Tongue (tissue), 3 donors: ENCODE measurements at places on chromosomes 4 and X. TPM values are rescaled to one million over a fixed set of nuclear protein-coding genes. Genes with fewer than 3 reads are reported as not detected.

The RPS3A gene
- 4,257 TPM for total RNA-seq

The RAB33B gene
- 19.6 TPM for total RNA-seq

The SLC6A14 gene
- 3.2 TPM for total RNA-seq

The MAB21L2 gene
- total RNA-seq: 0.10 TPM

The CT45A10 gene
- total RNA-seq: not detected

The DMD gene
- total RNA-seq: 304 TPM
